ENCODE measurements at places on chromosomes 16 and 17.

- no peak for DNase-seq
These were observed 1389.4 kb upstream of the GOT2 start for GRCh38 chr16:60123392-60124023.

DNA sequence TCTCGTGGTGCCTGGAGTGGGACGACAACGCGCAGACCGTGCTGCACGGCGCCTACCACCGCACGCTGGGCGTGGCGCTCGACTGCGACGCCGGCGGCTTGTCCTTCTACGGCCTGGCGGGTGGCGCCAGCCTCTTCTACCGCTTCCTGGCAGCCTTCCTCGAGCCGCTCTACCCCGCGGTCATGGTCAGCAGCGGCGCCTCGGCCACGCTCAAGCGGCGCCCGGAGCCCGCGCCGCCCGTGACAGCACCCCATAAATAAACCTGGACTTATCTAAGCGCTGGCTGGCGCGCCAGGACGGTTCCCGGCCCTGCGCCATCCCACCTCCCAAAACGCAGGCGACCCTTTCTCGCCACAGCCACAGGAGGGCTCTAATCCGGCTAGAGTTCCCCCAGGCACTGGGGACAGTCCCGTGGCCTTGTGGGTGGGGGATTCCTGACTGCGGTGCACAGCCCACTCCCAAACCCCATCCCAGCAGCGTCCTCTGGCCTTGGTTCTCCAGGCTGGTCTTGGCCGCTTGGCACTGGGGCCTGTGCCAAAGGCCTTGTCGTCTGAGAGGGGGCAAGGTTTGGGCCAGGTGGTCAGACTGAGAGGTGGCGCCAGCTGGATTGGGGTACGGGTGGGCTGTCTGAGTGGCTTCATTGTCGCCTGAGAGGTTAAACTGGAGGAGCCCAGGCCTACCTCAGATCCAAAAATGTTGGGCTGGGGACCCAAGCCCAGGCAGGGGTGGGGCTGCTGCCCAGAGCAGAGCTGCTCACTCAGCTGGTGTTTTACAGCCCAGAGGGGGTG lies 10.1 kb upstream of the SLC16A5 start:
- peak; percentile 38 for DNase-seq

GRCh38 chr16:73912281-73912680 lies 384.3 kb upstream of the PSMD7 start:
- no peak for DNase-seq

- DNase-seq: no peak
These were observed 30.8 kb downstream of the CYB5D2 start for GRCh38 chr17:4173781-4174180.

- DNase-seq: no peak
These were observed 84.6 kb downstream of the GSG1L start for GRCh38 chr16:27978876-27979275.

- DNase-seq: peak; percentile 36
These were observed 6.3 kb downstream of the STARD3 start for GRCh38 chr17:39643271-39643670.

GRCh38 chr17:42578282-42578869 lies 847 bp upstream of the PSMC3IP start:
- peak; percentile 64 for DNase-seq

GRCh38 chr17:16987066-16987829 lies 15.3 kb upstream of the TNFRSF13B start:
- no peak for DNase-seq
